Bronchial epithelial cell (primary cell): ENCODE measurements at places on chromosomes 2 and 18. TPM values are rescaled to one million over a fixed set of nuclear protein-coding genes. Genes with fewer than 3 reads are reported as not detected.
A peak's percentile ranks its signal among the peaks of the same experiment; 100 is the strongest.

NR4A2 gene
- under 0.01 and 0.26 TPM in 2 replicates for total RNA-seq

REG3A gene
- not detected in 2 replicates for total RNA-seq

VWC2L gene
- total RNA-seq: under 0.01 TPM in 1 of 2 replicates, not detected in the other

- DNase-seq: no peak
These were observed 213.2 kb downstream of the RBM43 start for GRCh38 chr2:151048331-151049054.

DNA sequence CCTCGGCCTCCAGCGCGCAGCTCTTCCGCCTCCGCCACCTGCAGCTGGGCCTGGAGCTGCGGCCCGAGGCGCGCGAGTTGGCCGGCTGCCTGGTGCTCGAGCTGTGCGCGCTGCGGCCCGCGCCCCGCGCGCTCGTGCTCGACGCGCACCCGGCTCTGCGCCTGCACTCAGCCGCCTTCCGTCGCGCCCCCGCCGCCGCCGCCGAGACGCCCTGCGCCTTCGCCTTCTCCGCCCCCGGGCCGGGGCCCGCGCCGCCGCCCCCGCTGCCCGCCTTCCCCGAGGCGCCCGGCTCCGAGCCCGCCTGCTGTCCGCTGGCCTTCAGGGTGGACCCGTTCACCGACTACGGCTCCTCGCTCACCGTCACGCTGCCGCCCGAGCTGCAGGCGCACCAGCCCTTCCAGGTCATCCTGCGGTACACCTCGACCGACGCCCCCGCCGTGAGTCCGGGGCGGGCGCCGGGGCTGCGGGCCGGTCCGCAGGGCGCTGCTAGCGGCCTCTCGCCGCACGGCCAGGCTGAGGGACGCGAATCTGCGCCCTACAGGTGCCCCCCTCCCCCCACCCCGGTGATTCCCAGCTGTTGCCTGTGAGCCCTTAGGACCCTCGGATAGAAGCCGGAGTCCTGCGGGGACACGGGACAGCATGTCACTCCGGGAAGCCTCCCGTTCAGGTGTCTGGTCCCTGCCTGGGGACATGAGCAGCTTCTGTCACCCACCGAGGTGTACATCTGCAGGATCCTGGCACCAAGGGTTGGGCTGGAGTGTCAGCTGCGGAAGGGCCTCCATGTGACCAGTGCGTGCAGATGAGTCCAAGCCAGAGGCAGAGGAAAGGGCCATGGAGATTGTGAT, 616 bp downstream of the RNPEPL1 start:
- DNase-seq: no peak

GRCh38 chr2:85577386-85578242, at the start of gene VAMP8:
Gene VAMP8 (plus strand): TSS chr2:85577586. CDS start chr2:85577647, 61 bp downstream.
- peak; percentile 82 for DNase-seq

GRCh38 chr18:31647127-31647753, 37.1 kb downstream of the B4GALT6 start:
- DNase-seq: no peak

GRCh38 chr18:22423878-22424564, 6.3 kb upstream of the CTAGE1 start:
- no peak for DNase-seq

DNA sequence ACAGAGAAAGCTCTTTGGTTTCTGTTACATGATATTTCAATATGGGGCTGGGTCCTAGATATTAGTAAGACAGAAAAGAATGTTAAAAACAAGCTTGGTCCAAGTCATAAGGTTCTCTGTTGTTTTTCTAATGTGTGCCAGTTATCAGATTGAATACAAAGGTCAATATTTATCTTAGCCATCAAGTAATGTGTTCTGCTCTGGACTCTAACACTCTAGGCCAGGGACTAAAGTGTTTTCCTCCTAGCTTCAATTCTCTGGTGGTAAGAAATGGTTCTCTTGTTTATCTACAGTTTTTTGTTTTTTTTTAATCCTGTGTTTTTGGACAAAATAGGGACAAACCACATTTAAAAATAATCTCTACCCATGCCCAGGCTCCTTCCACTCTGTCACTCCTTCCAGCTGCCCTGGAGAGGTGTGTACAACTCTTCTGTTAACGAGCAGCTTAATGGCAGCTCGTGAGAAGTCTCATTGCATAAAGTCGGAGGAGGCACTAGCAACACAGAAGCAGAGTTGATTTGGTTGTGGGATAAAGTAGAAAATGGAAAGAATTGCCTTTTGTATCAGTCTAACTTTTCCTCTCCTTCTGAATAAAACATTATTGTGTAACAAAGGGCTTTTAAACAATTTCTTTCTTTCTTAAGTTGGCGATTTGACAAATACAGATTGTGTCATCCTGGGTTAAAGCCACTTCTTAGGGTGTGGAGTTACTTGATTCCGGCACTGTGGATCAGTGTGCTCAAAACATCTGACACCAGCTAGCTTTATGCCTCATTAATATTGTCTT, 8.0 kb upstream of the SESTD1 start:
- DNase-seq: peak; percentile 52

DNA sequence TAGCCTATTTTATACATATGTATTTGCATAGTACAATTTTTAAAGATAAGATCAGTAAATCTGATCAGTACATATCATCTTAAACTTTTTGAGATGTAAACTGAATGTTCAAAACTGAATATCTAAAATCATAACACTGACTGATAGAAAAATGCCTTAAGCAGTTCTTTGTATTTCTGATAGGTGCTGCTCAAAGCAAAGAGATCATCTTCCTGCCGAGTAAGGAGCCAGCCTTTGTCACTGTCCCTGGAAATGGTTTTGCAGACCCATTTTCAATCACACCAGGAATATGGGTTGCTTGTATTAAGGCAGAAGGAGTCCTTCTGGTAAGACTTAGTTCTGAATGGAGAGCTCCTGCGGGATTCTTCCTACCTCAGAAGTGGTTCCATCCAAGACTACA, 135.0 kb downstream of the LAMA3 start:
- peak; percentile 13 for DNase-seq

- no peak for DNase-seq
These were observed 17.9 kb downstream of the LPIN1 start for GRCh38 chr2:11764359-11764758.
